Esophagus muscularis mucosa (tissue), 4 donors: ENCODE measurements at places on chromosomes 13 and 19. TPM values are rescaled to one million over a fixed set of nuclear protein-coding genes. Genes with fewer than 3 reads are reported as not detected.

DNA sequence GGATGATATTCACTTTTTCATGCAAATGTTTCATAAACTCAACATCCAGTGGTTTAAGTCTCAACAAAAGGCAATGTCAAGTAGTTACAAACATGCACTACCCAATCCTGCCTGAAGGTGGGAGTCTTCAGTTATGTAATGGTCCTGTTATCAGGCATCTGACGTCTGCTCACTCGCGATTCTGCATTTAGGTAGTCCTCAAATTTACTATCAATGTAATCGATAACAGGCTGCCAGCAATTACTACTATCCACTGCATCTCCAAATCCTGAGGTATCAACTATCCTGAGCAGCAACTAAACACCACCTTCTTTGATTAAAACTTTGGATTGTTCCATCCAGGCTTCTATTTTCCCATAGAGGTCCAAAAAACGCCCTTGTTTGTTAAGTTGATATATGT, 51.2 kb downstream of the NLRP12 start:
- no peak for DNase-seq

KIRREL2 gene
- total RNA-seq: not detected

ZNF296 gene
- 0.17 TPM for total RNA-seq

GRCh38 chr13:20667857-20668437, 35.6 kb upstream of the IL17D start:
- no peak for DNase-seq

DNA sequence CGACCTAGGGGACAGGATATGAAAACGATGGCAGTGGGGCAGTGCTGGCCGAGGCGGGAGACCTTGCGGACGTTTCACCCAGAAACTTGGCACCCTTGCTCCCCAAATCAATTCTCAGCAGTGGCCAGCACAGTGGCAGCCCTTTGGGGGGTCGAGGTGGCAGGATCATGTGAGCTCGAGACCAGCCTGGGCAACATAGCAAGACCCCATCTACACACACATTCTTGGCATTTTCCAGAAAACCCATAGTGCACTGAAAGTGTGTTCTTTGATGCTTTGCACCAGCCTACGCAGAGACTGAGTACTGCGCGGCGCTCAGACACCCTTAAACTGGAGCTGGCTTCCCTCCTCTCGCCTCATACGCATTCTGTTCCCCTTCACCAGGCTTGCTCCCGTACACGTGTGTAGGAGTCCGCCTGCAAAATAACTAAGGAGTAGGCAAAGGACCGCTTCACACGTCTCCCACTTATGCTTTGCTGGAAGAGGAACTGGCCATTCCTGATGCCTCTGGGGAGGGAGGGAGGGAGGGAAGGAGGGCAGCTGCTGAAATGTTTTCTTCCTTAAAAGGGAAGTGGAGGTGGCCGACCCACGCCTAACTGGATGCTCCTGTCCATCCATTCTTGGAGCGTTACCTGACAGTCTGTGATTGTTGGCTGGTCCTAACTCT, 23.5 kb upstream of the MIER2 start:
- DNase-seq: no peak

DNA sequence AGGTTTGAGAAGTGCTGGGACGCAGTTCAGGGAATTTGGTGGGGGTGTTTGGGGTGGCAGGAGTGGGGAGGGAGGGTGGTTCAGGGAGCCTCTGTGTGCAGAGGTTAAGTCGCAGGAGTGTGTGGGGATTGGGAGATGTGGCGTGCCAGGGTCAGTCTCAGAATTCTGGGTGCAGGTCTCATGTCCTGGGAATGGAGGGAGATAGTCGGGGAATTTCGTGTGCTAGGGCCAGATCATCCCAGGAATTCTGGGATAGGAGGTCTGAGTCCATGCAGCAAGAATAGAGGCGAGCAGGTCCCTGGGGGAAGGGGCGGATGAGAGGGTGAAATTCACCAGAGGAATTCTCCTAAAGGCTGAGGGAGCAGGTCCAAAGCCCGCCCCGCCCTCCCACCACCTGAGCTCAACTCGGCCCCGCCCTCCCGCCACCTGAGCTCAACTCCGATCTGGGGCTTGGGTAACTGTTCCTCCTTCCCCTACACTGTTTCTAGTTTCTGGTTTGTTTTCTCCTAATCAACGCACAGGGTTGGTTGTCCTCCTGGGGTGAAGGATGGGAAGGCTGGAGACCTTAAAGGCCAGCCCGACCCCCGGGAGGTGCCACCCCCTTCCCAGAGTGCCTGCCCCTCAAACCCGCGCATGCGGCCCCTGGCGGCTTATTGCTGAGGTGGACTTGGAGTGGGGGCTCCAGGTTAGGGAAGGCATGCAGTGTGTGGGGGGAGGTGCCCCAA, 15.2 kb downstream of the KCNC3 start:
- DNase-seq: no peak

KBTBD7 gene
- 8.7 TPM for total RNA-seq

CTXN1 gene
- total RNA-seq: 59.4 TPM
